ENCODE measurements at places on chromosomes 4 and X.

DNA sequence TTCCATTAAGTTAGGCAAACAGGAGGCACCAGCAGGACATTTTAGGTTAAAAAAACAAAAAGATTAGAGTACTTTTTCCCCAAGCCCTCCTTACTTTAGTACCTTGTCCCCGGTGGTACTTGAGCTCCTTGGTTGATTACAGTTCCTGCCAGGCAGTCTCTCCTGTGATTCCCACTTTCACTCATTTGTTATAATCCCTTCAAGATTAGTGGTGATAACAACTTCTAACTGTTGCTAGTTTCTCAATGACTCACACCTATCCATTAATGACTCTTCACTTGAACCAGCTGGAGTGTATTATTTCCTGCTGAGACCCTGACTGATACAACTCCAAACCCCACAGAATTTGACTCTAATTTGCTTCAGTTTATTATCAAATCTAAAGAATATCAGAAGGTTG, 765.0 kb upstream of the DIAPH2 start:
- no peak for DNase-seq

DNA sequence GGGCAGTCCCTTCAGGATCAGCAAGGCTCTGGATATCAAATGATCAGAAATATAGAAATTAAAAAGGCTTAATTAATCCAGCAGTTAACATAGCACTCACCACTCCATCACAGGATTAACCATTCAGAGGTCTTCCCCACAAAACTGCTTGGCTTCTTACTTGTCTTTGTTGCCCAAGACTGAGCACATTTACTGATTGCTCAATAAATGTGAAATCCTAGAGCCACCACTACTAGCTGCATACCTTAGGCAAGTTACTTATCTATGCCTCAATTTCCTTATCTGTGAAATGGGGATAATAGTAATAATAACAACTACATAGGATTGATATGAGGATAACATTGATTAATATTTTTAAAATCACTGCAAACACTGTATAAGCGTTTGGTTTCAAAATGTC, 124.2 kb downstream of the ARHGAP6 start:
- no peak for DNase-seq

DNA sequence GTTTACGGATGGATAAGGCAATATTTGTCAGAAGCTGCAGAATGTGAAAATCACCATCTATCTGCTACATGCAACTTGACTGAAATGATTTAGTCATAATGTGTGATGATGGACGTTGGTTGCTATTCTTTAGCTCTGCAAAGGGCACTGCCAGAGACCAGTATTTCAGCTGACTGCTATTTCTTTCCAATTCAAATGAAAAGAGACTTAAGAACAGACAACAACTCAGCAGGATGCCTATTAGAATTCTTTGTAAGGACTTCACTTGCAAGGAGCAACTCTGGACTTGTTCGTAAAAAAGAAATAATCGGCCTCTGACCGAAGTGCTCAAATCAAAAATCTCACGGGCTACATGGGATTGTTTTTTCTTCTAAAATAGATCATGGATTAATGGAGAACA, 262.7 kb downstream of the DHX15 start:
- DNase-seq, result no peak

GRCh38 chr4:173171987-173172386, 3.4 kb downstream of the GALNT7 start:
- no peak for DNase-seq

DNA sequence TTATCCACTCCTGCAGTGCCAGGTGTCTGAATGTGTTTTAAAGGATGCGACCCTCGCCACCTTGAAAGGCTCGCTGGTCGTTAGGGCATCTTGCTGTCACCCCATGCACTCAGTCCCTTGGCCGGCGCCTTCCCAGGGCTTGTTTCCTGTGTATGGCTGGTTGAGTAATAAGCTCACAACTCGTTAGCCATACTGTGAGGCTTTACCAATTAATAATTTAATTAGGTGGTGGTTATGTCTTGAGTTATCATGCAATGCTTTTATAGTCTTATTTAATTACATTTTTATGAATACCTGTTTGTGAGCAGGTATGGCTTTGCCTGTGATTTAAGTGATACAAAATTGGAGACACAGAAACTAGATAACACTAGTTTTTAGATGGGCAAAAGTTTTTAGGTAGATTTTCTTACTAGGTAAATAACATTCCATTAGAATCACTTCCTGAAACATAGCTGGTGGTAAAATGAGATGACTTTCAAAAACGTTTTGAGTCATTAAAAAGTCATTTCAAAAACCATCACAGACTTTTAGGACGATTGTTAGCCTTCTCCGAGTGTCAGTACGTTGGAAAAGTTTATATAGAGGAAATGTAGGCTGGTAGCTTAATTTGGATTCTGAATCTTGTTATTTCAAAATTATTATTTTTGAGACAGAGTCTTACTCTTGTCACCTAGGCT, 18.2 kb downstream of the PTTG2 start:
- no peak for DNase-seq

GRCh38 chr4:20462426-20463175, 210.9 kb downstream of the SLIT2 start:
- no peak for DNase-seq

- DNase-seq, result no peak
Observed at GRCh38 chr4:165476214-165477098, 97.6 kb downstream of the CPE start.

DNA sequence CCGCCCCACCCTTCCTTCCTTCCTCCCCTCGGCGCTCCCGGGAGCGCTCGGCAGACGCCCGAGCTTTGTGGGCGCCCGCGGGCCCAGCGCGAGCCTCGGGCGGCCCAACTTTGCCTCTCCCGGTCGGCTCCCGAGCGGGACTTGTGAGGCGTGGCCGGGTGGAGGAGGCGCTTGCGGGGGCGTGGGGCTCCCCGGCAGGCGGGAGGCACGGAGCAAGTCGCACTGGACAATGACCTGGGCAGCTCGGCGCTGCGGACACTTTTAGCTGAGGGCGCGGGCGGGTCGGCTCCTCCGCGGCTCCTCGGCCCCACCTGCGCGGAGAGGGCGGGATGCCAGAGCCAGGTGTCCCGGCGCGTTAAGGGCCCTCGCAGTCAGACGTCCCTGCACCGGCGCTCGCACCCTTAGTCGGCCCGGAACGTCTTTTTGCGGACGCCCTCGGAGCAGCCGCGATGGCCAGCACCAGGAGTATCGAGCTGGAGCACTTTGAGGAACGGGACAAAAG, 385 bp downstream of the DCLK2 start:
- peak; percentile 52 for DNase-seq

- peak; percentile 77 for DNase-seq
Observed at GRCh38 chr4:37392521-37393255, 148.1 kb downstream of the NWD2 start.

DNA sequence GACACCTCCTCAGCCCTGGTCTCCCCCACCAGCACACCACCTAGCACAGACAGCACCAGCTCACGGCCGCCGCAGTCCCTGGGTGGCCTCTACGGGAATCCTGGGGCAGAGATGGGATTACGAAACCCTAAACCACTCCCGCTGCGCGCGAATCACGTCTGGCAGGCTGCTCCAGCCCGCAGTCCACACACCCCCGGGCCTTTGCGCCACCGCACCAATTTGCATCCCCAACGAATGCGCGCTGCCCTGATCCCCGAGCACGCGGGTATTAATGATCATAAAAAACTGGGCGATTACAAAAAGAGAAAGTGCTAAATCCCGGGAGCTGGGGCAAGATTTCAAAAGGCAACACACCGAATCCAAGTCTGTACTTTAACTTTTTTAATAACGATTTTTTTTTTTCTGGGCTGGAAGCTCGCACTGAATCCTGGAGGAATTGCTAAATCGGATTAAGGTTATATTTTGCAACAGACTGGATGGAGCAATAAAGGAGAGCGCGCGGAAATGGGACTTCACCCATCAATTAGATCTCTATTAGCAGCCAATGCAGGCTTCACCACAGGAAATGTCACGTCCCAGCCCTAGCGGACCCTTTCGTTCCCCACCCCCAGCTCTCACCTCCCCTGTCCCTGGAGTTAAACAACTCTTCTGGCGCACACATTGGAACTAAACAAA, 69.8 kb upstream of the TMEM33 start:
- no peak for DNase-seq

DNA sequence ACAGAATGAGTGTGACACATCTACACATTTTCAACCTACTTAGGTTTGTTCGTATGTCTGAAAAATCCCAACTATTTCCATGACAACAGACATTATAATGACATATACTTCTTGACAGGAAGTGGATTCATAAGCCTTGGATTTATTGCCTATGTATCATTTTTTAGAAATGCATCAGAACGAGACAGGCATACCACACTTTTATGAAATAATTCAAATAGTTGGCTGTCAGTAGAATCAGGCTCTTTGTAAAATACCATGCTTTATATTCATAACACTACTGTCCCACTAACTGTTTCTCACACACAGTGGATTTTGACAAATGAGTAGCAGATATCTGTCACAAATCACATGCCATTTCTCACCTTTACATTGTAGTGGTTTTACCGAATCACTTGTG, 173.2 kb downstream of the BEND2 start:
- no peak for DNase-seq

DNA sequence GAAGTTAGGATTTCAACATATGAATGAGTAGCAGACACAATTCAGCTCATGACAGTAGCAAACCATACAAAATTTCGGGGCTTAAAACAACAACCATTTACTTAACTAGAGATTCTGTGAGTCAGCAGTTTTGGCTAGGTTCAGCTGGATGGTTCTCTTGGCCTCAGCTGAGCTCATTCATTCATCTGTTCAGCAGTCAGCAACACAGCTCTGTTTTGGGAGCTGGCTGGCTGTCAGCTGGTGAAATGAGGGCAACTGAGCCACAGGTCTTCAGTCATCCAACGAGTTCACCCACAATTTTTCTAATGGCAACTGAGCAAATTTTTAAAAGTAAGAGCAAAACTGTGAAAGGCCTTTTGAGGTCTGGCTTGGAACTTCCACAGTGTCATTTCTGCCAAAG, 2005.1 kb upstream of the AGA start:
- no peak for DNase-seq
